Activated CD8-positive, alpha-beta memory T cell treated with anti-CD3 and anti-CD28 coated beads for 1 hour (primary cell): ENCODE measurements at places on chromosomes 12 and 14.

GRCh38 chr12:62328296-62328921 is 68.2 kb downstream of the USP15 start:
- DNase-seq = no peak

- DNase-seq = peak; percentile 81
Observed at GRCh38 chr14:21476523-21476924, 235 bp downstream of the RAB2B start.

- no peak for DNase-seq
Observed at GRCh38 chr12:49549735-49550692, 11.2 kb downstream of the KCNH3 start.

DNA sequence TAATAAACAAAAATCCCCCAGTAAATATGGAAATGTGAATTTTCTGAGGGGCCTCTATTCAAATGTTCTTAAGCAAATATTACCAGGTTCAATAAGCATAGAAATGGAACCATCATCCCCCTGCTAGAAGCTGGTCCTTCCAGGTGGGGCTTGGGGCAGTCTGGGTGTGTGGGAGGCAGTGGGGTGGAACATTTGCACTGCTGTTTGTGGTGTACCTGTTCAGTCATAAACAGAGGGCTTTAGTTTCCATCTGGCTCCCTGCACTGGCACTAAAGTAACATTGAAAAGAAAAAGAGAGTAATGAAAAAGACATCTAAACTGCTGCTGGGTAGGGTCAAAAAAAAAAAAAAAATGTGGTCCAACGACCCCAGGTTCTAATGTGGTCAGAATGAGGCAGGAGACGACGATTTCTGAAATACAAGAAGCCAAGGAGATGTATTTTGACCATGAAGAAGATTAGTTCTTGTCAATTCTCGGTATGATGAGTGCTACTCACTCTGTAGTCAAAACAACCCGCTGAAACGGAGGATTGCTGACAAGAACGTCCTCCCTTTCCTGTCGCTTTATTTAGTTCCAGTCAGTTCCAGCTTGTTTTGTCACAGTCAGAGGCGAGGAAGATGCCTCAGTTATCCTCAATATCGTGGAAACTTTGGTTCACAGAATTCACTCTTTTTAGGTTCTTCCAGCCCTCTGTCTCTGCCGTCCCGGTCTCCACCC is 44.2 kb upstream of the MANSC4 start:
- DNase-seq = no peak

DNA sequence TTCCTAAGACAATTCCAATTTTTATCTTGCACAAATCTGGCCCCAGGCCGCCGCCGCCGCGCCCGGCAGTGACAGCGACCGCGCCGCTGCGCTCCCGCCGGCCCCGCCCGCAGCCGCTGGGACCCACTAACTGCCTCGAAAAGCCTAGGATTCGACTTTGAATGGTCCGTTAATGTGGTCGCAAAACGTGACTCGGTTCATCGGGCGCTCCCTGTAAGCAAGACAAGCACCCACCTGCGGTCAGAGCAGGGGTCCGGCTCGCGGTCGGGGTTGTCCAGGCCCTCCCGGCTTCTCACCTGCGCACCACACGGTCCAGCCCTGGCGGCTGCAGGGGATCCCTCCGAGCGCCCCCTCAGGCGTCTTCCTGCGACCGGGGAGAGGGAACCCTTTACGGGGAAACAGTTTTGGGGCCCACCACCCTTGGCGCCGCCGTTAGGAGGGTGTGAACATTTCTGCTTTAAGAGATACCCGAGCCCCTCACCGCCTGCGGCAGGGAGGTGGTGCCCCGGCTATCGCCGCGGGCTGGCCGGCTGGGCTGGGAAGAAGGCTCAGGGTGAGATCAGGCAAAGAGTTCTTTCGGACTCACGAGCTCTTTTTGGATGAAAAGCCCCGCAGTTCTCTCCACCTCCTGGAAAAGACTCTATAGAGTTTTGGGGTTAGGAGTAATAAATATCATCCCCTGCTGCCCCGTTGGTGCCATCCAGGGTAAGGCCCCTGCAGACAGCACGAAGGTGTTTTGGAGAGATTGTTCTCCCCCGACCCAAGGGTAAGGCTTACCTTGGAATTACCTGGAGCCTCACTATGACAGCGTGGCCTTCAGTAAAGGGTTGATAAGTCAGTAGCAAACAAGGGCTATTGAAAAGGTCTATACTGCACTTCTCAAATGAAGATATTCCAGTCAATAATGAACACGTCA is 13.6 kb upstream of the FOXJ2 start:
- no peak for DNase-seq

DNA sequence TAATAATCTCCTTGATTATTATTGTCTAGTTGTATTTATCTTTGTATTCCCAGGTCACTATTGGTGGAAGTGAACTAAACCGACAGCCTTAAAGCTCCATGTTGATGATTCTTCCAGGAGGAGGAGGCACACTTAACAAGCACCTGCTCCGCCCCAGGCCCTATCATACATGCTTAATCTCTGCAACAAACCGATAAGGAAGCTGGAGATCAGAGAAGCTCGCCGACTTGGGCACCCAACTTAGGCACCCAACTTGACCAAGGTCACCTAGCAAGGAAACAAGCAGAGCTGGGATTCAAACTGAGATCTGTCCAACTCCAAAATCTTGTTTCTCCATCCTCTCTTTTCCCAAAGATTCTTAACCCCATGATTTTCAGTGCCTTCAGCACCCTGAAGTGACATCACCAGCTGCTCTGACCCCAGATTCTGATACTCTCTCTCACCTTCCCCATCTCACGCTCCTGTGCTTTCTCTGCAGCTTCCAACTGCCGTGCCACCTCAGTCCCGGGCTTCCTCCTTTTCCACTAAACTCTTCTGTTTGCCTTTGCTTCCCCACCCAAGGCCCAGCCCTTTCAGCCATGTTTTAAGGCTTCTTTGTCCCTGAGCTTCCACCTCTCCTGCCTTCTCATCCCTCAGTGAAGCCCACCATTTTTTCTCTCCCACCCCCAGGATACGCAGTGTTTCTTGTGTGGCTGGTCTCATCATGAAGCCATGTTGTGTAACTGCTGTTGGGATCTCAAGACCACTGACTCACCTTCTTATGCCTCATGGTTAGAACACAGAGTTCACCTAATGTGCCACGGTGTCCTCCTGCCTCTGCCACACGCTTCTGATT is 6.6 kb upstream of the KRT18 start:
- no peak for DNase-seq

- DNase-seq = no peak
Observed at GRCh38 chr12:70732287-70732686, 95.1 kb upstream of the PTPRB start.

- no peak for DNase-seq
Observed at GRCh38 chr12:70353780-70354660, 12.1 kb upstream of the KCNMB4 start.

DNA sequence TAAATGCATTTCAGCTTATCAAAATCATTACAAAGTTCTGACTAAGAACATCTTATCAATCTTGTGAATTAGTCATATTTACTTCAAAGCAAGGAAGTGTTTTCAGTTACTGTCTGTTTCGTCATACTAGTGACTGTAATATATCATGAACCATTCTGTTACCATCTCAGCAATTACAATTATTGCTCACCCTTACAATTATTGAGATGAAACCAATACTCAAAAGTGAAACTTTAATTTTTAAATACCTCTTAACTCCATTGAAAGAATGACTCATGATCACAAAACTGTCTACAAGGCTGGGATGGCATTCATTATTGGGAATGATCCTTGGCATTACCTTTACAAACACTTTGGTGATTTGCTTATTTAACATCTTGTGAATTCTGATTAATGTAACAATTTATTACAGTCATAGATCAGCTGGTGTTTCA is 90.3 kb downstream of the RPS6KA5 start:
- no peak for DNase-seq

GRCh38 chr12:55997535-55997859 is 421 bp downstream of the SUOX start:
- no peak for DNase-seq

GRCh38 chr12:102958073-102958829 is 777 bp downstream of the ASCL1 start:
- DNase-seq = no peak

DNA sequence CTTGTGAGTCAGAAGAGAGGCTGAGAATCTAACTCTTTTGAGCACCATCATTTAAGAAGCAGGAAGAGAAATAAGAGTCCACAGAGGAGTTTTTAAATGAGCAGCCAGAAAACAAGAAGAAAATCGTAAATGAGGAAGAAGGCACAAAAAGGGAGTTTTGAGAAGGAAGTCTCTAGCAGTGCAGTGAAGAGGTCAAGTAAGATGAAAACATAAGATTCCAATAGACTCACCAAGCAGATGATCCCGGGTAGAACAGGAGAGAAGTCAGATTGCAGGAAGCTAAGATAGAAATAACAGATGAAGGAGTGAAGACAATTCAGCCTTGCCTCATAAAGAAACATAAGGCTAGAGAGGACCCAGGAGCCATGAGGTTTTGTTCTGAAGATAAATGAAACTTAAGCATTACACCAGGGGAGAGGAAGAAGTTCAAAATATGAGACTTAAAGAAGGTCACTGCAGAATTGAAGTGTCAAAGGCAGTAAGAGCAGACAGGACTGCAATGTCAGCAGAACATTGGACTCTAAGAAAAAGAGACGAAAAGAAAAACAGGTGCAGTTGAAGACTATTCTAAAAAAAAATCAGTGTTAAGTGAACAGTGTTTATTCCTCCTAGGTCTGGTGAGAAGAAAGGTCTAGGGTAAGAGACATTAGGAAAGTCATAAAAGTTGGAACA is 229.0 kb downstream of the SEC23A start:
- no peak for DNase-seq

GRCh38 chr12:62170241-62170640 is 90.0 kb upstream of the USP15 start:
- DNase-seq = no peak

DNA sequence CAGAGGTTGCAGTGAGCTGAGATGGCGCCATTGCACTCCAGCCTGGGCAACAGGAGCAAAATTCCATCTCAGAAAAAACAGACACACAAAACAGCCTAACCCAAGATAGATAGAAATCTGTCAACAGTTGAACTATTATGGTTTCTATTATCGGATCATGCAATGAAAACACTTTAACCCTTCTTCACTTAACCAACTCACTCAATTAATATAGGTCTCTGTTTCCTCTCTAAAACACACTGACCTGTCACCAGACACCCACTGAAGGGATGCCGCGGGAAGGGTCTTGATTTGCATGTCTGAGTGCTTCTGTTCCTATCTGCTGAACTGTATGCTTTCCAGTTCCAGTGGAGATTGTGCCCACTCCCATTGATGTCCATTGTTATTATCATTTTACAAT is 38.0 kb upstream of the NUDT4 start:
- DNase-seq = no peak

- no peak for DNase-seq
Observed at GRCh38 chr12:40953076-40953475, 235.0 kb upstream of the PDZRN4 start.

- no peak for DNase-seq
Observed at GRCh38 chr12:132373901-132374611, 44.7 kb upstream of the GALNT9 start.
